ENCODE measurements at places on chromosomes 7 and 10. TPM values are rescaled to one million over a fixed set of nuclear protein-coding genes. Genes with fewer than 3 reads are reported as not detected.

DNA sequence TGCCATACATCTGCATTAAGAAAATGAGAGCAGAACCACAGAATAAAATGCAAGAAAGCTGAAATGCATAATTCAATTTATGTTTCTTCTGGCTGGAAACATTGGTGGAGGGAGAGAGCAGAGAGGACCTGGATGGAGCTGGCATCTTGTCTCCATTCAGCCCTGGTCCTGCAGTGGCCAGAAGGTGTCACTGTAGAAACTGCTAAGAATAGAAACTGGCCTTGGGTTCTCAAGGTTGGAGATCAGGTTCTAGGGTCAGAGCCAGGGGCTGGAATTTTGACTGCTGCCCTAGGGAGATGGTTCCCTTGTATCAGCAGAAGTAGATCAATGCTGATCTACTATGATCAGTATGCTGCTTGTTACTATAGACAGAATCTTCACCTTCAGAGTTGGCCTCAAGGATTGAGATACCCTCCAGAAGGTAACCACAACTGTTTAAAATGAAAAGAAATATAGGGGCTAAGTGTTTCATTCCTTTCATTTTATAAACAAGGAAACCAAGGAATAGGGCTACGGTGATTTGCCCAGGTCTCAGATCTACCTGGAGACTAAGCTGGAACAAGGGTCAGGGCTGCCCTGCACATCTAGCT is 13.1 kb downstream of the TAS2R41 start:
- DNase-seq, result no peak

GRCh38 chr7:150378115-150378852 is 846 bp upstream of the ZNF775 start:
- no peak for DNase-seq

- DNase-seq, result no peak
Measured at GRCh38 chr10:52483587-52483986, 169.5 kb downstream of the DKK1 start.

GRCh38 chr7:12470930-12471329 is 67.3 kb upstream of the VWDE start:
- no peak for DNase-seq

DNA sequence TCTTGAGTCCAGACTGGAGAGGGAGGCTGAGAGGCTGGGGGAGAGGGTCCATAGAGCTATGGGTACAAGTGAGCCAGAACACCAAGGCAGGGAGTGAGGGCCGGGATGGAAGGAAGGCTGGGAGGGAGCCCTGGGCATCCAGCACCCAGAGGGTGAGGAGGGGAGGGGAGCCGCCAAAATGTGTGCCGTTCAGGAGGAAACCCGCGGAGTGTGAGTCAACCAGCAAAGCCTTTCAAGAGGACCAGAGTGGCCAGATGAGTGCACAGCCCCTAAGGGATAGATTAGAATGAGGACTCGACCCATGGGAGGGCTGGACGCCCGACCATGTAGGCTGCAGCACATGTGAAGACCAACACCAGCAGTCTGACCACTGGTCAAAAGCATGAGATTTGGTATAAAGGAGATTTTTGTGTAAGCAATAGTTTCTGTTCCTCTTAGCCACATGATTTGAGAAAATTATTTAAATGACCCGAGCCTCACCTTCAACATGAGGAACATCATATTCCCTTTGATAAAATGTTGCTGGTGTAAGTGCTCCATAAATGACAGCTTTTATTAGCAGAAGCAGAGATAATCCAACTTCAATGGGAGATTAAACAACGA is 179.7 kb upstream of the GRB10 start:
- no peak for DNase-seq

Gene SPDYE11
- not detected for total RNA-seq

Gene PSMG3
- 31.5 TPM for total RNA-seq
